ENCODE measurements at places on chromosomes 6 and 20.

- DNase-seq, result no peak
These were observed 77.6 kb downstream of the HIVEP2 start for GRCh38 chr6:142867355-142867801.

DNA sequence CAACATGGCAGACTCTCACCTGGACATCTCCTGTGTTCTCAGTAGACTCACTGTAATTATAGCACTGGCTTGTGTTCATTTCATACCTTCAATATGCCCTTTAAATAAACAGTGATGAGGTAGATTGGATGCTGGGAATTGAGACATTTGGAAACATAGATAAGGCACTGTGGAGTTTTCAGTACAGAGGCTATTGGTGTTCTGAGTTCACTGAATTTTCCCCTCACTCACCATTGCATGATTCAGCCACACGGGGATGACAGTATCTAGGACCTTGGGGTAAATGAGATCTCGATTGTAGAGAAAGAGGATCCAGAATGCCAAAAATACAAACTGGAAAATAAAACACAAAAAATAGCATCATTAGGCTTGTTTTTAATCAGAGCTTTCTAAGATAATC lies 12.6 kb downstream of the ADTRP start:
- DNase-seq, result no peak

DNA sequence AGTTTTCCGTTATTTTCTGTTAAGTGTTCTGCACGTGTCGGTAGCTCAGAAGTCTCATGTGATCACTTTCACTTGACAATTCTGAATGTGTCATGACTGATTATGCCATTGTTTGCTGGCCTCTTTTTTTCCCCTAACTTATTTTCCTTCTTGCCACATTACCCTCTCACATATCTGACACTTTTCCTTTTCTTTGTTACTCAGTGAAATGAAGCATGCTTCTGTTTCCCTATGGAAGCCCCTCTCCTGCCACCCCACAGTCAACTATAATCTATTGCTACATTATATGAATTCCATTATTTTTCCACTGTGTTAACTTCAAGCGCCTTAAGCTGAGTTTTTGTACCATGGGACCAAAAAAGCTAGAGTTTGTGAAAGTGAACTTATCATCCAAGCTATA lies 531.6 kb upstream of the HS3ST5 start:
- no peak for DNase-seq

DNA sequence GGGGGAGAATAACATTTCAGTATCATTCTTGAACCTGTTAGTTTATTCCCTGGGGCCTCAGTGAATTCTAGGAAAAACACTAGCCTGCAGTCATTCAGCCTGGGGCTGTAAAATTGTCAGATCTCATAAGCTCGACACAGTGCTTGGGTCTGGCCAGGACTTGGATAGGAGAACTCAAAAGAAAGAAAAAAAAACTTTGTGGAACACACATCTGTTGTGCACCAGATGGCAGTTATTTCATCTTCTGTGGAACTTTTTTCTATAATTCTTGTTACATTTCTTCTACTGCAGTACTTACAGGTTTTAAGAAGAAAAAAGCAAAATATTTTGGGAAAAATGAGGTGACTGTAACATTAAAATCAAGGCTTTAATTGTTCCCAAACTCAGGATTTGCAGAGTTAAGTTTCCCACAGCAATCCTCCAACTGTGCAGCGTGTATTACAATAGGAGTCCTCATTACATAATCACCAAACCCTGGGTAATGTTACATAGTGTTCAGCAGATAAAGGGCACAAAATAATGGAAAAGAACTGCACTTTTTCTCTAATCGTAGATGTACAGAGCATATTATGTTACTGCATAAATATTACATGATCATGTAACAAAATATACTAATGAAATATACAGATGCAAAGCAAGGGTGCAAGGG lies 531.1 kb upstream of the CITED2 start:
- no peak for DNase-seq

DNA sequence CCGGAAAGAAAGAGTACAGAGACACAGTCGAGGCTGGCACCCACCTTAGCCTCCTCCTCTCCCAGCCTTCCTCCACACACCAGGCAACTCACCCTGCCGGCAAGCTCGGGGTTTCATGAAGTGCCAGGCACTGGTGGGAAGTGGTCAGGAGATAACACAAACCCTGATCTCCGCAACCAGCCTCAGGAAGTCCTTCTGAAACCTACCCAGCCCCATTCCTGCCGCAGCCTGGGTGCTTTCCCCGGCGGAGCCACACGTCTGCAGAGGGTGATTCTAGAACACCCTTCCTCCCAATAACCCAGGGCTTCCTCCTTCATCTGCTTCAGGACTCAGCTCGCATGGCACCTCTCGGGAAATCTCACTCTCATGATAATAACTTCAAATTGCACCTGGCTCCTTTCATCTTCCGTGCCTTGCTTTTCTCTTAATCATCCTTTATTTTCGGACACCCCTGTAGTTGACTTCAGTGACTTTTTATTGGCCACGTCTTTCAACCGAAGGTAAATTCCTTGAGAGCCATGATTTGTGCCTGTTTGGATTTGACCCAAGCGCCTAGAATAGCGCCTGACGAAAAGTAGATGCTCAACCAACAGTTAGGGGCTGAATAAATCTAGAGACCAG lies 8.7 kb upstream of the HLA-E start:
- no peak for DNase-seq

DNA sequence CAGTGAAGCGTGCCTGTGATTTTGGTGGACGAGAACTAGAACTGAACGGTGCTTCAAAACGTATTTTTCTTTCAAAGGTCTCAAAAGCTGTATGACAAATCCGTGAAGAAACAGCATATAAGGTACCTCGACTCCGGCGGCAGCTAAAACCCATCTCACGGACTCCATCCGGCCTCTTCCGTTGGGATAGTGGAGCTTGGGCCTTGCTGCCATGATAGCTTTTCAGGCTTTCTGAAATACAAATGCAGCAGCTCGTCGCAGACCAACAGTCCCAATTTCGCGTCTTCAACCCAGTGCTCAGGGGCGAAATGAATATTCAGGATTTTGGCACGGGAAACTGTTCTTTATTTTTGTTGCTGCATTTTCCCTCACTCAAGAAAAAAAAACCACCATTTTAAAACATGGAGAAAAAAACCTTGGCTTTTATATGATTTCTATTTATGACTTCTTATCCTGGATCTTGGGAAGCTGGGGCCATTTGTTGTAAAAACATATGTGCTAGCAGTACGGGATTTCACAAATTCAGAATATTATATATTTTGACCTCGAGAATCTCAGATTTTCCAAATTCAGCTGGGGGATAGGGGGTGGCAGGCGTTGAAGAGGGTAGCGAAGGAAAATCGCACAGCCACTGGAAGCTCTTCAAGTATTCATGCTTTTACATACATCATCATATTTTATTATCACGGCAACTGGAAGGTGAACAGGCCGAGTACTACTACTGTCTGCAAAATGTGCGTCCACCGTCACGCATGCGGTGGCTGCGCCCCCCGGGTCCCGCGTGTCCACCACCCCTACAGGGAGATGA lies 849 bp downstream of the GSTA4 start:
- no peak for DNase-seq

GRCh38 chr6:6975459-6976111 lies 132.2 kb upstream of the RREB1 start:
- no peak for DNase-seq

GRCh38 chr6:12343440-12344162 lies 53.4 kb downstream of the EDN1 start:
- no peak for DNase-seq

- no peak for DNase-seq
These were observed 210.9 kb upstream of the HDDC2 start for GRCh38 chr6:125512621-125513020.

GRCh38 chr20:36629719-36630681 lies 16.0 kb downstream of the SLA2 start:
- no peak for DNase-seq

DNA sequence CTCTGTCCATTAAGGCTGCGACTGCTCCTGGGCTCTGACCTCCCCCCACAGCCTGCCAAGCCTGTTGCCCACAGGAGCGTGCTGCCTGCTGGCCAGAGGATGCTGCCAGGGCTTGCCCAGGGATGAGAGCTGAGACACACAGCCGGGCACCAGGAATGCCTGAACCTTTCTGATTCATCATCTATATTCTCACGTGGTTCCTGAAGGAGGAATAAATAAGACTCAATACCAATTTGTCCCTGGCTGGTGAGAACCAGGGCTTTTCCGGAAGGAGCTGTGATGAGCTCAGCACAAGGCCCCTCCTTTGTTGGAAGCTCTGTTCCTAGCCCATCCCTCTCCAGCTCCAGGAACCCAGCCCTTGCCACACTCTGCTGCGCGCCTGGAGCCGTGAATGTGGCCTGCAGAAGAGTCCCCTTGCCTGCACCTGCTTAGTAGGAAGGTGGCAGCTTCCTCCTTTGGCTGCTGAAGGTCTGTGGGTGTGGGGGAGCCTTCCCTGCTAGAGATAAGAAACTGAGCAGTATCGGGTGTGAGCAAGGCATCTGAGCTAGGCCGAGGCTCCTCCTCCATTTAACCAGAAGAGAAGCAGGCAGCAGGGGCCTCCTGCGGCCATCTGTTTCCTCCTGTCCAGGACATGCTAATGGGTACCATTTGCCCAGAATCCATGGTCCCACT lies 37.9 kb downstream of the SYNDIG1 start:
- DNase-seq, result no peak

DNA sequence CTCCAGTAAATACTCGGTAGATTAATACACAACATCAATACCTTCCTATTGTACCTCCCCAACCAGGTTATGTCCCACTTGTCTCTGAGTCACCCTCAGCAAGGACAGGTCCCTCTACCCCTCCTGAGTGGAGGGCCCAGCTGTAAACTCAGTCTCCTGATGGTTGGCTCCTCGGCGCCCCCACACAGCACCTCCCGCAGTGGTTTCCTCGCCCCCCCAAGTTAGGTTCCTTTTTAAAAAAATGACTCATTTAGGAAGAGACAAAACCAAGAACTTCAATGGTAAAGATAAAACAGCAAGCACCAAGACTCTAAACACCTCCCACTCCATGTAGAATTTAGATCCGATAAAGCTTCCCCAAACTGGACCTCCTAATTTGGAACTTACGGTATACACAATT lies 83.5 kb downstream of the TRERF1 start:
- DNase-seq, result no peak

DNA sequence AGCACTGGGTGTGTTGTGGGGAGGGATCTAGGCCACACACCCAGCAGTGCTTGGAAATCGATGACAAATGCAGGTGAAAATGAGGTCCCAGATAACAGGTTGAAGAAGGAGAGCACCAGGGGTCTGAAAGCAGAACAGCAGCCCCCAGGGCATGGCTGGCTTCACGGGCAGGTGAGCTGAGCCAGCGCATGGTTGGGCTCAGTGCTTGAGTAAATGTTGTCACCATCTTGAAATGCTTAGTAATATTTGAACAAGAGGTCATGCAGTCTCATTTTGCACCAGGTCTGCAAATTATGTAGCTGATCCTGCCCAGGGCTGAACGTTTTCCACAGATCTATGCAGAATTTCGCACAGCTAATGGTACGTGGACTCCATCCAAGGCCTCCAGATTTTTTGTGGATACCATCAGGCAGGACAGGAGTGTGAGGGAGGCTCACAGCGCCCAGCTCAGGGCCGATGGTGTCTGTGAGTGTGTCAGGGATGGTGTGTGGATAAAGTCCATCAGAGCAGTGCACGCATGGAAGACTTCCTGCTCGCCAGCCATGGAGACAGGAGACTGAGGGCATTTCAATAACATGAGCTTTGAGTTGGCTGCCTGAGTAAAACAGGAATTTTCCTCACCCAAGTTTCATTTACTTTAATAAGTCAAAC lies 53.1 kb upstream of the SNX9 start:
- DNase-seq, result no peak

DNA sequence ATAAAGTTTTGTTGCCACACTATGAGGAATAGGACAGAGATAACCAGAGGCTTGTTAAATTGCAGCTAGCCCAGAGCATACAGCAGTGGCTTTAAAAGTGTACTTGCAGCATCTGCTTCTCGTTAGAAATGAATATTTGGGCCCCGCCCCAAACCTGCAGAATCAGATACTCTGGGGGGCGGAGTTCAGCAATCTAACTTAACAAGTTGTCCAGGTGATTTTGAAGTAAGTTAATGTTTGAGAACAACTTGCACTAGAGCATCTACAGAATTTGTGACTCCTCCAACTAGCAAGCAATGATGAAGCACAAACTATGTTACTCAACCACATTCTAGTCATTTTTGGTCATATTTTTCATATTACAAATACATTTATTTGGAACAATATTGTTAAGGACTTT lies 10.6 kb upstream of the SUPT3H start:
- no peak for DNase-seq

DNA sequence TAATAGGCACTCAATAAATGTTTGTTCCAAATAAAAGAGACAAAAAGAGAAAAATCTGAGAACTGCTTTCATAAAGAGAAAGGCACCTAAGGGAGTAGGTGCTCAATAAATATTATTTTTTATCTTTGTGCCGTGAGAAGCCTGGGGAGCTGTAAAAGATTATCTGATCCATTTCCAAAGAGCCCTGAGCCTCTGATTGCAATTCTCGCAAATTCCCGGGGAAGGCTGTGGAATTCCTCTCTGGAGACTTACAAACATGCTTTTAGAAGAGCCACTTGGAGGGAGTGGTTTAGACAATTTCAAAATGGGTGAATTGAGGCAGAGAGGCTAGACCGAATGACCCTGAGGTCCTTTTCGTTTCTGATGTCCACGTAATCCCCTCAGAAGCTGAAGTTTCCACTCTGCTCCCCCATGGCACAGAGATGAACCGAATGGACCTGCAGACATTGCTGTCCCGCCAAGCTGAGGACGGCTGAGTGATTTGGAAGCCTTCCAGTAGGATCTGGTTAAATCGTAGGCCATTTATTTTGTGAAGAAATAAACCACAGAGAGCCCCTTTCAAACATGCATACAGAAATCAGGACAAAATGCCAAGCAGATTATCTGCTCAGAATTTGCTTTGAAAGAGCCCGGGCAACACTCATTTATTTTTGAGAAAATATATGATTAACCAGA lies 77.8 kb downstream of the PKHD1 start:
- no peak for DNase-seq

DNA sequence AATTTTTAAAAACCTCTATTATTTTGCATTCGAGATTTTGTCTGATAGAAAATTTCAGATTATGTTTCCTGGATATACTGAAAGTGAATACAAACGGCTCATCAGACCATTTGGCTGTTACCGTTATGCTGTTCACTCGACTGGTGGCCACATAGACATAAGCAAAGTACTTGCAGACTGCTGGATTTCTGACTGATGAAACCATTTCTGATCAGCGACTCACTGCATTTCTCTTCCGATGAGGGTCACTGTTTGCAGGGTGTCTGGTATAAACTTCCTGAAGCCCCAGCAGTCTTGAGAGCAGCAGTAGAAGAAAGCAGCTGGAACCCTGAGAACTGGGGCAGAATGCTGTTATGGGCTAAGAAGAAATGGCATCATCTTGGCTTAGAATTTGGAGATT lies 17.7 kb downstream of the SNX9 start:
- DNase-seq, result no peak

DNA sequence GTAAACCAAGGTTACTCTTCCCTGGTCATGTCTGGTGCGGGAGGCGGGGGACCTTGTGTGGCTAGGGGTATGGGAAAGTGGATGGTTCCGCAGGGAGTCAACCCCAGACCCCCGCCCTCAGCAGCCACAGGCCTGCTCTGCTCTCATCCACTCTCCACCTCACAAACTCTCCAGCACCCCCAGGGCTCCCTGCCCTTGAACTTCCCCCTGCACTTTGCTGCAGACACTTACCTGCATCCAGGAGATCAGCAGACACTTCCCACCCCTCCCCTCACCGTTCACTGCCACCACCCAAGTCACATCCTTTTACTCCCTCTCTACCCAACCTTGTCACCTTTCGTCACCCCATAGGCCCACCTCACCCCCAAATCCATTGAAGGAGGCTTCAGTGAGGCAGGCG lies 3.9 kb upstream of the RAET1L start:
- DNase-seq, result no peak
